ENCODE measurements at places on chromosomes 3 and 15.
A peak's percentile ranks its signal among the peaks of the same experiment; 100 is the strongest.

GRCh38 chr15:88982304-88982945, 69.2 kb upstream of the MFGE8 start:
- DNase-seq = no peak

GRCh38 chr3:197524128-197524527, 31.6 kb downstream of the BDH1 start:
- DNase-seq = no peak

GRCh38 chr3:51501833-51502561, 2.2 kb upstream of the DCAF1 start:
- DNase-seq = peak; percentile 83

DNA sequence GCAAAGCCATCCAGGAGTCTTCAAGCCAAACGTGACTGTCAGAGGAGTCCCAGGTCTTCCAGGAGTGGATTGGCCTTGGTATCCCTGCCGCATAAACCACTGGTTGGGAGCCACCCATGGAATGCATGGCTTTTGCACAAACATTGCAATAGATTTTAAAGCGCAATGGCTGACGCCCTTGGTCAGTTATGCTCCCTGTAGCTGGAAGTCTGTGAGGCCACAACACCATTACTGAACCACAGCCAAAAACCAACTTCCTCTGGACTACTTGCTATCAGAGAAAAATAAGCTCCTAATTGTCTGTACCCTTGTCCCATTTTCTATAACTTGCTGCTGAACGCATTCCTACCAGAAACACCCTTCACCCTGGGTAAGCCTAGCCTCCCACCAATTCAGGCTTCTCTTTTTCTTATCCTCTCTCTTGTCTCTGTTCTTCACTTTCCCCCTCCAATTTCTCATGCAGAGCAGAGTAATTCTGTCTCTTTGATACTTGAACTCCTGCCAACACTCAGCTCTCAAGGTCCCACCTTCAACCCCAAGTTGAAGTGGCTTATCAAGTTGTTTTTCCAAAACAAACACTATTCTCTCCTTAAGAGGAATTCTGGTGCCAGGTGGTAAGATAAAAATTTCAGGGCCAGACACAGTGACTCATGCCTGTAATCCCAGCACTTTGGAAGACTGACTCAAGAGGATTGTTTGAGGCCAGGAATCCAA, 176.4 kb upstream of the UBE2E1 start:
- no peak for DNase-seq

DNA sequence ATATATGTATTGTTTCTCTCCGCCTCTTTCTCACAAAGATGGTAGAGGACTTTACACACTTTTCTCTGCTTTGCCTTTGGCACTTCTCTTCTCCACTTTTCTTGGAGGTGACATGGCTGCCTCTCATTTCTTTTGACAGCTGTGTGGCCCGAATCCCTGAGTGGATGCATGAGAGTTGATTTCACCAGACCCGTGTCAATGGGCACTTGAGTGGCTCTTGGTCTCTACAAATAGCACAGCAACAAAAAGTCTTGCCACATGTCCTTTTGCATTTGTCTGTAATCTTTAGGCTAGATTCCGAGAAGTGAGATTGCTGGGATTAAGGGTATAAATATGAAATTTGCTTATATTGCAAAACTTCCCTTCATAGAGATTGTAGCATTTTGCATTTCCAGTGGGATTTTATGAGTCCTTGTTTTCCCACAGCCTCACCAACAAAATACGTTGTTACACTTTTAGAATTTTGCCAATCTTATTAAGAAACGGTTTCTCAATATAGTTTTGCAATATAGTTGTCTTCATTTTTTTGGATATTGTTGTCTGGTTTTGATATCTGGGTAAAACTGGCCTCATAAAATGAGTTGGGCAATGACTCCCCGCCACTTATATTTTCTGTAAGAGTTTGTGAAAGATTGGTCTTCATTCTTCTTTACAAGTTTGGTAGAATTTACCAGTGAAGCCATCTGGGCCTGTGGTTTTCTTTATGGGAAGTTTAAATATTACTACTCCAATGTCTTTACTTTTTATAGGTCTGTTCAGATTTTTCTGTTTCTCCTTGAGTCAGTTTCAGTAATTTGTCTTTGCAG, 5.2 kb upstream of the TRPM1 start:
- DNase-seq = peak; percentile 8

DNA sequence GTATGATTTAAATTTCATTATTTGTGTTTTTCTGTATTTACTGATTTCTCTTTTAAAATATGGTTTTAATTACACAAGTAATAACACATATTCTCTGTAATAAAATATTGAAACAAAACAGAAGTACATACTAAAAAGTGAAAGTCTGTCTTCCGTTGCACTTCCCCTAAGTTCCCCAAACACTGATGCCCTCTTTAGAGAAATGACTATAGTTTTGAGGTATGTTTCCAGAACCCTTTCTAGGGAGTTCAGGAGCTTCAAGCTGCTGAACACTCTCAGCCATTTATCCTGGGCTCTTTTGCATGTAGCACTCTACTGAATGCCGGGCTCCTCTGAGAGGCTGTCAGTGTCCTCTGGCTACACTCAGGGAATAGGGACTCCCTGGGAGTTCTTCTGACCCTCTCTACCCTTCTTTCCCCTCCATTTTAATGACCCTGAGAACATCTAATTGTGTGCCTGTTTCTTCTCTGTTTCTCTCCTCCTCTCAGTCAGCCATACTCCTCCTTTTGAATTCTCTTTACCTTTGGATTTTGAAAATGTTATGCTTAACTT, 60.4 kb upstream of the KCNAB1 start:
- no peak for DNase-seq

DNA sequence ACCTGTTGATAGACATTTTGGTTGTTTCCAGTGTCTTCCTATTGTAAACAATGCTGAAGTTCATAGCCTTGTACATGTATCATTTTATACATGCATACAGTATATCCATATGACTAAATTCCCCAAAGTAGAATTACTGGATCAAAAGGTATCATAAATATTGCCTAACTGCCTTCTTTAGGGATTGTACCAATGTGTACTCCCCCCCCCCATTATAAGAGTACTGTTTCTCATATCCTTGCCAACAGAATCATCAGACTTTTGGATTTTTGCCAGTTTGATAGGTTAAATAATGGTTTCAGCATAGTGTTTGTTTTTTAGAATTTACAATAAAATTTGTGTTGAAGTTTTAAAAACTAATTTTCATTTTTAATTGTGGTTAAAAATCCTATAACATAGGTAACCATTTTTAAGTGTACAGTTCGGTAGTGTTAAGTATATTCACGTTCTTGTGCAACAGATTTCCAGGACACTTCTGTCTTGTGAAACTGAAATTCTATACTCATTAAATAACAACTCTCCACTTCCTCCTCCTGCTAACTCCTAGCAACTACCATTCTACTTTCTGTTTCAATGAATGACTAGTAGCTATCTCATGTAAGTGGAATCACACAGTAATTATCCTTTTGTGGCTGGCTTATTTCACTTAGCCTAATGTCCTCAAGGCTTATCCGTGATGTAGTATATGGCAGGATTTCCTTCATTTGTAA, 30.8 kb upstream of the MAP3K13 start:
- DNase-seq = no peak

DNA sequence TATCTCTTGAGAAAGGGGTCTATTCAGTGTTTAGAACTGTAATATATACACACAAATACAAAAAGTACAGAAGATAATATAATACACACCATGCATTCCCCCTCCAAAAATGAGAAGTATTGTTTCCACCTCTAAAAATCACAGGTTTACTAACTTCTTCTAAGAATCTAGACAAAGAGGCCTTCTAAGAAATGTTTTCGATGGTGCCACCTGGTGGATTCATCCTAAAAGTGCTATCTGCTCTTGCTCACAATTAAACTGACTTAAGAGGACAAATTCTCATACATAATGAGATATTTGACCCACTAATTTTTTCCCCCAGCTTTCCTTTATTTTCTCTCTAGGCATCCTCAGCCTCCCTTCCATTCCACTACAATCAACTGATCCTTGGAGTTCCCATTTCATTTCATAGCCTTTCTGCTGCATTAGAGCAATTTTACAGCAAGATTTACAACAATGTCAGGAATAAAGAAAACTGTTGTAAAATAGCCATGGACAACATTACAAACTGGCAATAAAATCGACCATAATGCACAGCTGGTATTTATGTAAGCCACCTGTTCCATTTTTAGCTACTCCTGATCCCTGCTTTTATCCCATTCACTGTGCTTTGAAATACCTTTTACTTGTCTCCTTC, 124.6 kb downstream of the ARRDC4 start:
- DNase-seq = no peak

DNA sequence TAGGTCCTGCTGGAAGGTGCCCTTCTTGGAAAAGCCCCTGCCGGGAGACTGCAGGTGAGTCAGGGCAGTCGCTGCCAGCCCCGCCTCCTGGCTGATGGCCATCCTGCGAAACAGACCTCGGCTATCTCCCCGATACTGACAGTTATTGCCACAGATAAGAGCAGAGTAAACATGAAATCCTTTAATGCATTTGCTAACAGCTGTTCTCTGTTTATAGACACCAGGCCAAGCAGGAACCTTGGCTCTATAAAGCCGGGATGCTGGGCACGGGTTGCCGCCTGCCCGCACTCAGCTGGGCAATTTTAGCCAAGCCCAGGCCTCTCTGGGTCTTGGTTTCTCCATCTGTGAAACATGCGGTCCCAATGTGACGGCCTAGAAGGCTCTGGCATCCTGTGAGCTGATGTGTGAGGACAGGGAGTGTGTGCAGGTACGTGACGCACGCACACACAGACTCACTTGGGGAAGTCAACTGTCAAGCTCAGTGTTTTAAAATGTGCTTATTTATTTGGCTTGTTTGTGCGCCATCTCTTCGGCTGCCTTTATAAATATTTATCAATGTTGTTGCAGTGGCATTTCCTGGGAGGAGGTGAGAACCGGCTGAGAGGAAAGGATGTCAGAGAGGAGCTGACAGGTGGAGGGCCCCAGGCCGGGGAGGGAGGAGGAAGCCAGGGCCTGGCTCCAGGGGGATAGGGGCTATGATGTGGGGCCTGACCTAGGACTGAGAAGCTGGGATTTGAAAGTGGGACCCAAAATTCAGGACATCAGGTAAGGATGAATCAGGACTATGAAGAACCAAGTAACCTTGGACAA, 50.8 kb upstream of the PRR23E start:
- DNase-seq = no peak

GRCh38 chr15:85925649-85926237, 131.0 kb upstream of the KLHL25 start:
- no peak for DNase-seq

- DNase-seq = no peak
These were observed 94.7 kb downstream of the LINGO1 start for GRCh38 chr15:77538027-77538451.

GRCh38 chr3:24222165-24222805, 272.4 kb downstream of the THRB start:
- no peak for DNase-seq

- no peak for DNase-seq
These were observed 85.2 kb upstream of the ANKRD34C start for GRCh38 chr15:79197285-79197684.

GRCh38 chr3:3196148-3196861, 16.8 kb upstream of the CRBN start:
- no peak for DNase-seq

DNA sequence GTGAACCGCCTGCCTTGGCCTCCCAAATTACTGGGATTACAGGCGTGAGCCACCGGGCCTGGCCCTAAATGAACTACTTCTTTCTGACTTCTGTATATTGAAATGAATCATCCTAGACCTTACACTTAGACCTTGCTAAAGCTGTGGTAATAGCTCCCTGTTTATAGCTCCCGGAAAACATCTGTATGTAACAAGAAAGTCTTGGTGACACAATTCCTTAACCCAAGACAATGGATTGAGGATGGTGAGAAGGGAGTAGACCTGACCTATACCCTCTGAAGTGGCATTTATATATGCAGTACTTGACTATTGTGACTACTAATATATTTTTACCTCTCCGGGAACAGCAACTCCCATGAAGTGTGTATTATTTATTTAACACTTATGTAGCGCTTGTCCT, 48.0 kb upstream of the TBL1XR1 start:
- DNase-seq = no peak

DNA sequence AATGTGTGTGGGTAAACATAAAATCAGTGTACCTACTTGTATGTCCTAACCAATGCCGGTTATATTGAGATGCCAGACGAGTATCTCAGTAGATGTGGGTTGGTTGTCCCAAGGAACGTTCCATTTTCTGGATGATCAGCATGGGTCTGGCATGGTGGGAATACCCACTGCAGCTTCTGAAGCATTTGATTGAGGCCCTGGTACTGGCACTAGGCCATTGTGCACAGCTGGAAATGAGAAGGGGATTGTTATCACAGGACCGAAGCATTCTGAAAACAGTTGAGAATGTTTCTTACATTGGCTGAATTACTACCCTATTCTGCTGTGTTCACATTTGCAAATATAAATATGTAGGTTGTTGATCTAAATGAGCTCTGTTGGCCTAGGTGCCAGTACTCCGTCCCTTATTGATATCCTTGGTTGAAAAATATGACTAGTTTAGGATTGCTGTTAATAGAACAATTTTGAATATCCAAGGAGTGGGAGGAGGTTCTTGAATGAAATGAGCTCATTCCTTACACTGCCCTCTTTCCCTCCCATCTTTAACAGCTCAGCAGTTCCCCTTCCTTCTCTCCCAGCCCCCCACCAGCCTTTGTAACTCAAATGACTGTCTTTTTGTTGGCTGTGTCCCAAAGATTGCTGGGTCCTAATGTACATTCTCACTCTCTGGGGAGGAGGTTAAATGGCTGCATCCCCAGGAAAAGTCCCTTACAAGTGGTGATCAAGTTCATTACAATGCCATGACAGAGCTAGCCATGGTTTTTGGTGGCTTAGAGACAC, 293.3 kb upstream of the TPM1 start:
- DNase-seq = no peak

DNA sequence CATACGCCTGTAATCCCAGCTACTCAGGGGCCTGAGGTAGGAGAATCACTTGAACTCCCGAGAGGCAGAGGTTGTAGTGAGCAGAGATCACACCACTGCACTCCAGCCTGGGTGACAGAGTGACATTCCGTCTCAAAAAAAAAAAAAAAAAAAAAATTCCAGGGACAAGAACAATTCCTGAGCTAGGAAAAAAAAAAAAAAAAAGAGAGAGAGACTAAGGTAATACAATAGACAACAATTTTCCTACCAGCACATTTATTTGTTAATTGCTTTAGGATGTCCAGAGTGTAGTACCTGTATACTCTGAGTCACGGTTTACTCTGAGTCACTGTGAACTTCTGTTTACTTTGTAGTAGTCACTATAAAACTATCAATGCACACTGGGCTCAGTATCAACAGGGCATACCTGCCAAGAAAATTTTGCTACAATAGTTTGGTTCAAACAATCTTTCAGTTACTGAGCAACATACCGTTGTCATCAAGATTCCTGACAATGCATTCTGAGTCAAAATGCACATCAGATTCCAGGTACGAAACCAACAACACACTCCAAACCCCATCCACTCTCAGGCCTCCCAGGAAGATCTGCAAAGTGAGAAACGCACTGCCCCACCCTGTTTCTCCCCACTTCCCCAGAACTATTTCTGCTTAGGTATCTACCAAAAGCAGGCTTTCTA, 28.3 kb downstream of the IGF2BP2 start:
- no peak for DNase-seq

- DNase-seq = no peak
These were observed 735 bp downstream of the GOLGA8B start for GRCh38 chr15:34582461-34583371.

- DNase-seq = no peak
These were observed 76.1 kb downstream of the CCNL1 start for GRCh38 chr3:157083824-157084223.

All from type B pancreatic cell (in vitro differentiated cells).